NCI-H226 (cell line): ENCODE measurements at places on chromosomes 6 and 20.

- DNase-seq: no peak
Observed at GRCh38 chr6:110181131-110182030, 1.2 kb downstream of the CDC40 start.

DNA sequence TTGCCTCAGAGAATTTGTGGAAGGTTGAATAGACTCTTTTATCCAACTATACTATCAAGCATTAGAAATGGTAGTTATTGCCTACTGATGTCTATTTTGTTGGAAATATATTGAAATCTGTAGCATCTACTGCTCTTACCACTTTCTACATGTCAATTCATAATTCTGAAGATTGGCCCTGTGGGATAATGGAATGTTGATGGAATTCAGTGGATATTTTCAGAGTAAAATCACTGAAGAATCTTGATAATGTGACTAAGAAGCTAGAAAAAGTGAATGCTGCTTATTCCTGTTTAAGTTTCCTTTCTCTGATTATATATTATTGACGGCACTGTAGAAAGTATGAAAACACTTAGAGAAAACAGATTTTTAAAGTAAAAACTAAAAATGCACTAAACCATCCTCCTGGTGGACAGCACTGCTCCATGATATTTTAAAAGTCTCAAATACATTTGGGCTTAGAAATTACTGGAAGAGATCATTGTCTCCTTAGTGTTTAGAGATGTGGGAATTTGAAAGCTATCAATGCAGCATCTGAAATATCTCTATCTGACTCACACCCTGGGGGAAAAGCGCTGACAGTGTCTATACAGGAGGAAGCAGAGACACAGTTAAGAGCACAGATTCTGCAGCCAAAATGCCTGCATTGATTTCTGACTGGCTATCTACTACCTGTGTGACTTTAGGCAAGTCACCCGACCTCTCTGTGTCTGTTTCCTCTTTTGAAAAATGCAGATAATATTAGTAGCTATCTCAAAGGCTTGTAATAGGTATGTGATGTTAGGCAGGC is 37.9 kb upstream of the RCAN2 start:
- no peak for DNase-seq

- no peak for DNase-seq
Observed at GRCh38 chr20:18430172-18430826, 36.5 kb downstream of the DZANK1 start.

GRCh38 chr20:35116258-35116657 is 23.7 kb upstream of the TRPC4AP start:
- no peak for DNase-seq

GRCh38 chr6:160347259-160348222 is 637 bp upstream of the SLC22A3 start:
- no peak for DNase-seq

- DNase-seq: no peak
Observed at GRCh38 chr20:64241061-64241460, 14.5 kb upstream of the PCMTD2 start.

DNA sequence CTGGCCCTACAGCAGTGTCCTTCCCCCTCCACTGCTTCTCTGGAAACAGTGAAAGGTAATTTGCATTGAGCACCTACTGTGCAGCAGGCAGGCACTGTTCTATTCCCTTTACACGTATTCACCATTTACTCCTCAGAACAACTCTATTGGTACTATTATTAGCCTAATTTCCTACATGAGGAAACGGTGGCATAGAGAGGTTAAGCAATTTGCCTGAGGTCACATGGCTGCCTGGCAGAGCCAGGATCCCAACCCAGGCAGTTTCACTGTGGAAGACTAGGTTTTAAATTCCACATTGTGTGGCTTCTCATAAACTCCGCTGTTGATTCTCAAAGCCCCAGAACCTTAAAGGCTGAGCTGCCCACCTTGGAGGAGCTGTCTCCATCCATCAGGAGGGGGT is 72.7 kb downstream of the CLIC5 start:
- no peak for DNase-seq

DNA sequence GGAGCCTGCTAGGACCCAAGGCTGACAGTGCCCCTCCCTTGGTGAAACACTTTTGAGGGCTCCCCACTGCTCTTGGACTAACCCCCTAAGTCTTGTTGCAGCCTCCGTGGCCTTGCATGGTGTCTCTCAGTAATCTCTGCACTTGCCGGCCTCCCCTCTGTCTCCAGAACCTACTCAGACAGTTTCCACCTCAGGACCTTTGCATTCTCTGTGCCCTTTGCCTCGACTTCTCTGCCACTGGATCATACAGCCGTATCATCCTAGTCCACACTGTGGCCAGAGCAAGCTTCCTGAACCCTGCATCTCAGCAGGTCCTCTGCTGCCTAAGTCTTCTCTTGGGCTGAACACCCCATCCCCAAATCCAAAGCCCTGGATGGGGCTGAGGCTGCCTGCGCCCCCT is 152.0 kb upstream of the PTPN1 start:
- DNase-seq: no peak

- no peak for DNase-seq
Observed at GRCh38 chr20:60107621-60108390, 149.6 kb downstream of the CDH26 start.

- DNase-seq: no peak
Observed at GRCh38 chr20:39136798-39137197, 174.7 kb downstream of the DHX35 start.

GRCh38 chr6:17277256-17277655 is 3.9 kb upstream of the RBM24 start:
- DNase-seq: no peak
